Muscle of leg (tissue), 16 donors: ENCODE measurements at places on chromosomes 16 and 17. TPM values are rescaled to one million over a fixed set of nuclear protein-coding genes. Genes with fewer than 3 reads are reported as not detected.
A peak's percentile ranks its signal among the peaks of the same experiment; 100 is the strongest.

GRCh38 chr17:4554441-4554996, 665 bp downstream of the MYBBP1A start:
- no peak overlapping the region for H3K27ac ChIP-seq
- no peaks in the 10 kb centered on the region for H3K27me3 ChIP-seq
- no peak for DNase-seq
- H3K4me1 ChIP-seq, result peaks cover 18% of the 10 kb centered on the region
- peak overlapping the region; percentile 95 for H3K4me3 ChIP-seq

DNA sequence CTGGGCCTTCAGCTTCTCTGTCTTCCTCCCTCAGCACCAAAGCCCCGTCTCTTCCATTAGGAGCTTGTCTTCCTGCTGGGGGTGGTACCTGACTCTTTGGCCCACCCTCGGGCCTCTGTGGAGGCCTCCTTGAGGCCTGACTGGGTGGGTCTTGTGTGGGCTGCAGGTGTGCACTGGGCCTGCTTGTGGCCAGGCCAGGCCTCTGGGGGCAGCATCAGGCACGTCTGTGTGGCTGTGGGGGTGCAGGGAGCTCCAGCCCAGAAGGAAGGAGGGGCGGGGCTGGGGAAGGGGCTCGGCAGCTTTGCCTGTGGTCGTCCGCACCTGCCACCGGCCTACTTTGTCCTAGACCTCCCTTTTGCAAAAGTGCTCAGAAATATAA, 7.0 kb downstream of the PIGQ start:
- H3K4me3 ChIP-seq, result no peak overlapping the region
- no peak overlapping the region for H3K27ac ChIP-seq
- no peaks in the 10 kb centered on the region for H3K4me1 ChIP-seq
- no peak for DNase-seq

SSTR5 gene
- not detected for total RNA-seq

RGS11 gene
- 1.2 TPM for total RNA-seq

SMIM5 gene
- total RNA-seq, result 10.8 TPM
